ENCODE measurements at places on chromosomes 4 and X. TPM values are rescaled to one million over a fixed set of nuclear protein-coding genes. Genes with fewer than 3 reads are reported as not detected.

DNA sequence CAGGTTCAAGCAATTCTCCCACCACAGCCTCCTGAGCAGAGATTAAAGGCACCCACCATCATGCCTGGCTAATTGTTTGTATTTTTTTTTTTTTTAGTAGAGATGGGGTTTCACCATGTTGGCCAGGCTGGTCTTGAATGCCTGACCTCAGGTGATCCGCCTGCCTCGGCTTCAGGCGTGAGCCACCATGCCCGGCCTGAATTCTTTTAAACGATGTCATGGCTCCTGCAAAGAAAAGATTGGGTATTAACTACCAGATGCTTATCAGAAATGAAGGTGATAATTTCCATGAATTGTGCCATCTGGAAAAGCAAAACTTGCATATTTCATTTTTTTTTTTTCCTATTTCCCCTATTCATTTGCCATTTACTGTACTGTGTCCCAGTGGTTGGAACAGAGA is 195.7 kb upstream of the IGFBP7 start:
- 0 out of 2 replicates have a peak, but pooled peaks cover 8% of the 10 kb centered on the region for H3K27me3 ChIP-seq
- no peaks in the 10 kb centered on the region for H3K36me3 ChIP-seq
- no peak overlapping the region for H3K27ac ChIP-seq
- no peaks in the 10 kb centered on the region for H3K4me1 ChIP-seq
- DNase-seq: no peak

GRCh38 chr4:38025665-38026064 is 65.5 kb downstream of the PTTG2 start:
- no peak for DNase-seq
- H3K4me1 ChIP-seq: no peaks in the 10 kb centered on the region
- no peak overlapping the region for H3K27ac ChIP-seq
- H3K4me3 ChIP-seq: no peak overlapping the region

GRCh38 chr4:40577588-40578253 is 51.9 kb downstream of the RBM47 start:
- H3K27me3 ChIP-seq: no peaks in the 10 kb centered on the region
- H3K36me3 ChIP-seq: no peaks in the 10 kb centered on the region
- DNase-seq: no peak
- H3K4me1 ChIP-seq: peaks cover 16% of the 10 kb centered on the region

DNA sequence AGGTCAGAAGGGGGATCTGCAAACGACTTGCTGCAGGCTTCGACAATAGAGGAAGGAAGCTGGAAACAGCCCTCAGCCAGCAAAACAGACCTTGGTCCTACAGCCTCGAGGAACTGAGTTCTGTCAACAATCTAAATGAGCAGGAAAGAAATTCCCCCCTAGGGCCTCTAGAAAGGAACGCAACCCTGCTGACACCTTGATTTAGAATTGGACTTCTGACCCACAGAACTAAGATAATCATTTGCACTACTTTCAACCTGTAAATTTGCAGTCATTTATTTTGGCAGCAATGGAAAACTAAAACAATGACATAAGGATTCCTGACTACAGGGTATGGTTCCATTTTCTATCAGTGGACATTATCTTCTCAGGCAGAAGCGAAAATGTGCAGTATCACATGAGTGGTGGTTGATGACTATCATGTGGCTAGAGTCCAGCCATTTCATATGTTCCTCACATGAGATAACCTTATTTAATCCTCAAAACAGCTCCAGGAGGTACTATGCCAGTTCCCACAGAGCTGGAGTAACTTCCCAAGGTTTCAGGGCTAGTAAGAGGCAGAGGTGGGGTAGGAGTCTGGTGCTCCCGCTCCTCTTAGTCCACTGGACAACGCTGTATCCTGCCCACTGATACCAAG is 61.6 kb downstream of the SAT1 start:
- no peaks in the 10 kb centered on the region for H3K36me3 ChIP-seq
- H3K27ac ChIP-seq: no peak overlapping the region
- no peaks in the 10 kb centered on the region for H3K27me3 ChIP-seq
- H3K4me1 ChIP-seq: peaks cover 8% of the 10 kb centered on the region
- no peak overlapping the region for H3K4me3 ChIP-seq

- DNase-seq: no peak
- H3K36me3 ChIP-seq: no peaks in the 10 kb centered on the region
- no peaks in the 10 kb centered on the region for H3K4me1 ChIP-seq
- H3K27ac ChIP-seq: no peak overlapping the region
These were observed 219.1 kb upstream of the AMOT start for GRCh38 chrX:113059714-113060113.

- H3K36me3 ChIP-seq: no peaks in the 10 kb centered on the region
- peak overlapping the region; percentile 37 for H3K4me3 ChIP-seq
- DNase-seq: peak; percentile 75
- H3K27me3 ChIP-seq: no peaks in the 10 kb centered on the region
These were observed 69.7 kb upstream of the MAMLD1 start for GRCh38 chrX:150293311-150294013.

DNA sequence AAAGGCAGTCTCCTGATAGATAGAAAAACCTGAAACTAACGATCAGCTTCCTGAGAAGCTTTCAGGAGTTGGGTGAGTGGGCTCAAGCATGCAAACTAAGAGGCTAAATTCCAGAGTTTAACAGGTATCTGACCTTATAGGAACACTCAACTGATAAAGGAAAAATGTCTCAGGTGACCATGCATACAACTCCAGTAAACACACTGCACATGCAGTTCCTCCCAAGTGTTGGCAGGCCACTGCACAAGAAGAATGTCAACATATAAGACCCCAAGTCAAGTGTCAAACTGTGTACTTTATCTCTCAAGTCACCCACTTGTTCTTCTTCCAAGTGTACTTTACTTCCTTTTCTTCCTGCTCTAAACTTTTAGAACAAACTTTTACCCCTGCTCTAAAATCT is 981.2 kb downstream of the FAM133A start:
- no peaks in the 10 kb centered on the region for H3K4me1 ChIP-seq
- H3K27me3 ChIP-seq: no peaks in the 10 kb centered on the region
- DNase-seq: no peak
- no peak overlapping the region for H3K4me3 ChIP-seq
- no peaks in the 10 kb centered on the region for H3K36me3 ChIP-seq
- no peak overlapping the region for H3K27ac ChIP-seq

GRCh38 chr4:11487139-11487538 is 58.4 kb upstream of the HS3ST1 start:
- no peaks in the 10 kb centered on the region for H3K36me3 ChIP-seq
- DNase-seq: no peak
- peaks cover 27% of the 10 kb centered on the region for H3K4me1 ChIP-seq
- no peaks in the 10 kb centered on the region for H3K27me3 ChIP-seq

The DCTD gene
- total RNA-seq: 62.3 TPM

The LUZP4 gene
- total RNA-seq: not detected

The VAMP7 gene
- 37.5 TPM for total RNA-seq

The TBCK gene
- 10.1 TPM for total RNA-seq

The NAA11 gene
- not detected for total RNA-seq

Measured in PC-3 (cell line).